Dermis lymphatic vessel endothelial cell (primary cell): ENCODE measurements at places on chromosomes 2 and 18. TPM values are rescaled to one million over a fixed set of nuclear protein-coding genes. Genes with fewer than 3 reads are reported as not detected.

Gene FASTKD2
- total RNA-seq: 24.1 and 37.7 TPM in 2 replicates

Gene FAM110C
- total RNA-seq: under 0.01 and 0.17 TPM in 2 replicates

Gene CFC1
- total RNA-seq: not detected in 2 replicates

Gene CNGA3
- not detected in 2 replicates for total RNA-seq

Gene TMEM247
- total RNA-seq: not detected in 2 replicates
